ENCODE measurements at places on chromosomes 2 and 18.
A peak's percentile ranks its signal among the peaks of the same experiment; 100 is the strongest.

DNA sequence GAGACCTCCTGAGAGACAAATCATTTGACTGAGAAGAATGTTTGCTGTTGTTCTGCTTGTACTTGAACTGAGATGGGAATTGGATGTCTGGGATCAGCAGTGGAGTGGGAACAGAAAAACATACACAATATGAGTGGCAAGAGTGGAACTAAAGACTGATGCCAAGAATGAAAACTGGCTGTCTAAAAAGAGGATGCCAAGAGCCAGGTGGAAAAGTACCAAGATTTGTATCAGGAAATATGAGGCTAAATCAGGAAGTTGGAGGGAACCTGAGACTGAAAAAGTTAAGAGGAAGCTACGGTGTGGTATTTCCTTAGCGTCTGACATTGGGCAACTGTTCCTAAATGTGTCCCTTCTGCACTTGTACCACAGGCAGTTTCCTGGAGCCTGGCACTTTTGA lies 440.9 kb upstream of the CELF4 start:
- DNase-seq = no peak

DNA sequence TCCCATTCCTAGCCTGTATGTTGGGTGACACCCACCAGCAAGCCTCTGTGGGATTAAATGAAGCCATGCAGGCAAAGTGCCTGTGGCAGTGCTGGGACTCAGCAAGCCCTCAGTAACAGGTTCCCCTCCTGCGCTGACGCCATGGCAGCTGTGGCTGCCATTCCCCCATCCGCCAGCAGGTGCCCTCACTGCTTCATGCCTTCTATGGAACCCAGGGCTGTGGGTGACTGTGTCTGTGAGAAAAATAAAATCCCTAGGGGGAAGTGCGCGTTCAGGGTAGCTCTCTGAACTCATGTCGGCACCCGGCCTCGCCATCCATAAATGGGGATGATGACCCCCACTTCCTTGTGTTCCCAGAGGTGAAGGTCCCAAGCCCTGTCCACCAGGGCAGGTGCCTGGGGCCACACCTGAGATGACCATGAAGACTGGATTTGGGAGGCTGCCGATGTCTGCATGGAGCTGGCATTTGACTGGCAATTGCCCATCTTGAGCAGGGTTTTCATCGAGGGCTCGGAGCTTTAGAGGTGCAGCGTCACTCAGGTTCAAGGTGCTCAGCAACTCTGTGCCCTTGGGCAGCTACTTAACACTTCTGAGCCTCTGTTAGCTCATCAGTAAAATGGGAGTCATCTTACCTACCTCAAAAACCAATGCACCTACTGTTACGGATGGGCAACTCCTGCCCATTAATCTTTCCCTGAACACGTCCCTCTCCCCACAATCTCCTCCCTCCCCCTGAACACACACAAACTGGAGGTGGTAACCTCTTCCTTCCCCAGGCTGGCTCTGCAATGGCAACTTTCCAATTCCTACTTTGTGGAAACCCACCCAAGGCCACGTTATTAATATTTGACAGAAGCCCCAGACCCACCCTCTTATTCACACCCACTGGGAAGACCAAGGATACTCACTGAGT lies 2.9 kb upstream of the MAL start:
- DNase-seq = peak; percentile 79

DNA sequence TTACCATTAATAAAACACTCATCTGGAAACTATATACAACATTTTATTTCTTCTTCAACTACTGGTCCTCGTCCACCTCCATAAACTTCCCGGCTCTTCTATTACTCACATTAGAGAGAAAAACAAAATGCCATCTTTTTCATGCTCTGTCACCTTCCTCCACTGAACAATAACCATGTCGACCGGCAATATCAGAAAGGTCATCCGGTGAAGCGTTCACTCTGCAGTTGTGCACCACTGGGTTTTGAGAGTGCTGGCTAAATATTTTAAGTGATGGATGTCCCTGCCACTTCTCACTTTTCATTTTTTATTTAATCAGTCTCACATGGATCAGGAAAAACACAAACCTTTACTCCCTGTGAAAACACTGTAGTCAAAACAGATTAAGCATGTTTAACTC lies 48.2 kb downstream of the SPP2 start:
- peak; percentile 87 for DNase-seq

DNA sequence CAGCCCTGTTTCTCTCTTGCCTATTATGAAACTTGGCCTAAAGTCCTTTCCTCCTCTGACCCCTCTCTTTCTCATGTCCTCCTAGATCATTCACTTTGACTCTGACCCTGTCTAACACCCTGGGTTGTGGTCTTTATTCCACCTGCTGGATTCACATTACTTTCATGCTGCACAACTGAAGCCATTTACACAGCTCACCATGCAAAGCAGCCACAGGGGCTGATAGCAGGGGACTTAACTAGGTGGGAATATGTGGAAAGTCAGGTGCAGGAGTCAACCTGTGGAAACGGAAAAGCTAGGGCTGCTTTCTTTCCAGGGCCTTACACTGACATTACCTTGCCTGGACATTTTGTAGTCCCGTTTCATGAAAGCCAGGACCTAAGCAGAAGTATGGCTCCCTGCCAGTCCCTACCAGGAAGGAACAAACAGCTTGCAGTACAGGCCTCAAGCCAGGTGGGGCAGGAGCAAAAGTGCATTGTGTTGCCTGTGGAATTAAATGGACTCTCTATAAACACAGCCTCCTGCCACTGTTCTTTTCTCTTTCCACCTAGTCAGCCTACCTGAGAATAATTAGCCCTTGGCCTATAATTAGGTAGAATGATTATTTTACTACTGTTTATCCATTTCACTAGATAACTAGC lies 11.8 kb downstream of the MAPRE3 start:
- DNase-seq = peak; percentile 60

GRCh38 chr18:78069784-78070664 lies 820.4 kb downstream of the GALR1 start:
- no peak for DNase-seq

GRCh38 chr2:30622452-30622851 lies 175.4 kb downstream of the LCLAT1 start:
- DNase-seq = no peak

GRCh38 chr18:29188760-29189159 lies 1011.8 kb upstream of the CDH2 start:
- DNase-seq = no peak

GRCh38 chr2:85414761-85415553 lies 3.6 kb upstream of the SH2D6 start:
- DNase-seq = no peak

- no peak for DNase-seq
Measured at GRCh38 chr2:127041259-127041970, 65.5 kb downstream of the BIN1 start.

DNA sequence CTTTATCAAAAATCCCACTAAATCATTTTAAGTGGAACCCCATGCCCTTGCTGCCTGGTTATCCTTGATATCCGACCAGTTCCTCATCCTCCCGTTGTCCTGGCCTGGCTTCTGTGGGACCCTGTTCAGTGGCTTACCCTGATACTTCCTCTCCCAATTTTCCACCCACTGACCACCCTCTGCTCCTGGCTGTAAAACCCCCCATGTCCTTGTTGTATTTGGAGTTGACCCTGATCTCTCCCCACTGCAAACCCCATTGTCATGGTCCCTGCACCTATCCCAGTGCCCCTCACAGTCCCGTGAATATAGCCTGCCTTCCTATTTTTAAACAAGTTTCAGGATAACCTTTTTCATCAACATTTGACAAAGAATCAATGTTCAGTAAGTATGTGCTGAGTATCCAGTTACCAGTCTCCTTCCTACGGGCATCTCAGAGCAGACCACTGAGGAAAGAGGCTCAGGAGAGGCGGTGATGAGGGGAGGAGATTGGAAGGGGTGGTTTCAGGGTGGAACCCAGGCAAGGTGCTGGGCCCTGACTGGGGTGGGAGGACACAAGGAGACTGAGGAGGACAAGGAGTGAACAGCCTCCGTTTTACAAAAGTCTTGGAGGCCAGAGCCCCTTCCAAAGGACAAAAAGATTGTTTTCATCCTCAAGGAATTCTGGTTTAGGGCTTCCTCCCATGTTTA lies 131.8 kb downstream of the PXDN start:
- DNase-seq = no peak

GRCh38 chr2:53896864-53897263 lies 37.1 kb upstream of the GPR75 start:
- DNase-seq = no peak

GRCh38 chr2:148814143-148814859 lies 60.7 kb upstream of the KIF5C start:
- DNase-seq = peak; percentile 4

DNA sequence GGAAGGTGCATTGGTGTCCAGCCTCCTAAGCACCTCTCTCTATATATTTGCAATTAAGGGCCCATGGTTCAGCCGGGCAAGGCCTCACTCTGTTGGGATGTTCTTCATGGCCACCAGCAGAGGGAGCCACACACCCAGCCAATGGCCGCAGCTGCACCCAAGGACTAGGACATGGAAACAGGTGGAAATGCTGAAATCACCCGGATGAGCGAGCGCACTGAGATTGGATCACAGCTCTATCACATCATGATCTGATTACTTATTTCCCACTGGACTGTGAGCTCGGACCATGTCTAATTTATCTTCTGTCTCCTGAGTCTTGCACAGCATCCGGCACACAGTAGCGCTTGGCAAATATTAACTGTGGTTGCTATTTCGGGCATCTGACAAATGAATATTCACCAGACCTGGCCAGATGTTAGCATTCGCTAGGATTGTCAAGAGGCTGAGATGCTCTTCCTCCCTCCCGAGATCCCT lies 31.2 kb downstream of the KIF3C start:
- DNase-seq = peak; percentile 94

- DNase-seq = no peak
Measured at GRCh38 chr2:163681745-163682144, 54.1 kb downstream of the FIGN start.

- no peak for DNase-seq
Measured at GRCh38 chr2:109244750-109245382, 115.9 kb downstream of the SH3RF3 start.

DNA sequence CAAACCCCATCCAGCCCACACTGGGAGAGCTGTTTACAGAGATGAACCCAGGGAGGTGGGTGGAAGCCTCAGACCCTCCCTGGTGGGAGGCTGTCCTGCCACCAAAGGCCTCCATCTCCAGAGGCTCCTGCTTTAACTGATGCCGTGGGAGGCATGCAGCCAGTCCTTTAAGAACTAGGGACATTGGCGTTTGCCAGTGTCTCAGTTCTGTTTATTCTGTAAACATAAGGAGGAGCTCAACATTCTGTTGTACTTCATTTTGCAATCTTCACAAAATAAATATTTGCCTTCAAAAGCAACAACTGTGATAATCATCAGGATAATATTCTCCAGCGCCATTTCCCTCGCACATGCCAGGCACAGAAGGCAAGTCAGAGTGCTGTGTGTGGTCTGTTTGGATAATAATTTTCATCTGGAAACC lies 6.8 kb downstream of the EDAR start:
- DNase-seq = no peak

DNA sequence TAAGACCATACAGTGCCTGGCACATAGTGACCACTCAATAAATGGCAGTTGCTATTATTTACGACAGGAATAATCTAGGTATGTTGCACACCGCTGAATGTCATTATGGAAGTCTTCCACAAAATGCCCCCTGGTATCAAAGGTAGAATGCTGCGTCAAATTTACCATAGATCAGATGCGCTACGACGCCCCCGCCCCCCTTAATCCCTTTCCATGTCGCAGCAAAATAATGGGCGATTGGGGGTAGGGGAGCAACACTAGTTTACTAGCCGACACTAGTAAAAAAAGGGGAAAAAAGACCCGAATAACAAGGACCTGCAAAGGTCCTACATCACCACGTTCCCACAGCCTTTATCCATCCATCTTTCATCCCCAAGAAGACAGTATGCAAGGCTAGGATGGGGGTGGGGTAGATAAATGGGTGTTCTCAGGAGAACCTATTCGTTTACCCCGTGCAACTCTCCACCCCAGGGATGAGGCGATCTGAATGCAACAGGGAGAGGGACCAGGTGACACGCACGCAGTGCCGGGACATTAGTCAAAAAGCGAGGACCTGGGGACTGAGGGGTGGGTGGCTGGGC lies 455 bp downstream of the PREPL start:
- DNase-seq = peak; percentile 2

GRCh38 chr2:74290466-74291217 lies 52.6 kb downstream of the SLC4A5 start:
- DNase-seq = no peak

DNA sequence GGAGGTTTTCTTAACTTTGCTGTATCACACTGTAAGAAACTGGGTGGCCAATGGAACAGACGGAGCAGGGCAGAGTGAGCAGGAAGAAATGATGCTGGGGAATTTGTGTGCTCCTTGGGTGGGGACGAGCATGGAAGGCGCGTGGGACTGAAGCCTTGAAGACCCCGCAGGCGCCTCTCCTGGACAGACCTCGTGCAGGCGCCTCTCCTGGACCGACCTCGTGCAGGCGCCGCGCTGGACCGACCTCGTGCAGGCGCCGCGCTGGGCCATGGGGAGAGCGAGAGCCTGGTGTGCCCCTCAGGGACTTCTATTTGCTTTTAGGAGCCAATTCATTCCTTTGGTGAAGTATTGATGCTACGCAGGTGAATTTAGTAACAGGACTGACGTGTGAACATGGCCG lies 8.9 kb downstream of the TPO start:
- DNase-seq = no peak

DNA sequence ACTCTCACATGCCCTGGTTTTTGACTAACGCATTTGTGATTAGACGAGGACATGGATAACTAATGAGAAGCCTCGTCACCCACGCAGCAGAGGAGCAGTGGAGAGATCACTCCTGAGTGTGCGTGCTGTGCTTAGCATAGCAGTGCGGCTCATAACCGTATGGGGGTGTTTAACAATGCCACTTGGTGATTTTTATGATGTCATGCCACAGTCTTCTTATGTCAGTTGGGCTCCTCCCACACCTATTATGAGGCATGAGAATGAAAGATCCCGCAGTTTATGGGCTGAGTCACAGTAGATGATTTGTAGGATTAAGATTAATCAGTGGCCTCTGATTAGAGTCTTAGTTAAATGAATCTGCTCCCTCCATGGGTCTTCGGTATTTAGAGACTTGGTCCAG lies 2.5 kb upstream of the SMIM21 start:
- DNase-seq = no peak

DNA sequence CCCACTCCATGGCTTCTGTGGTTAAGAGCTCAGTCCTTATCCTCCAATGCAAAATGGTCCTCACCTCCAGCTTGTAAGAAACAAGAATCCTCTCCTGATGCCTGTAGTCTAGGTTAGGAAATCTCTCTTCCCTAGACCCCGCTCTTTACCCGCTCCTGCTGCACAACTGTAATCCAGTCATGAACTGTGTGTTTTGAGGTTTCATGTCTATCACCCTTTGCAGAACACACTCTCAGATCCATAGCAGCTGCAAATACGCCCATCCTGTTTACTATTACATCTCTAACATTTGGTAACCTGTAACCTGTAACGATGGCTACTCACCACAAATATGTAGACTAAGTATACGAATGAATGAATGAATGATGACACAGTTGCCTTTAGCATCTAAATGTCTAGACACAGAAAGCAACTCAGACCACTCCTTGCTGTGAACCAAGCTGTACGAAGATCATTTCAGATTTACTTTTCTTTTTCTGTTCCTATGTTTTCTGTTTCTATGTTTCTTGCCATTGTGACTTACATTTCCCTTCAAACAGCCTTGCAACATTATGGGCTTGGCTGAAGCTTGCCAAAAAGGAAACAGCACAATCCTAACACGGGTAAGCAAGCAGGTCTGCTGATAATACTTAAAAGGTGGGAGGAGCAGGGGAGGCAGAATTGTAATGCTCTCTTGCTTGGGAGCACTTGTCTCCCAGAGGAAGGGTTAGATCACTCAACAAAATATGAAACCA lies 53.7 kb downstream of the EPHA4 start:
- no peak for DNase-seq
